ENCODE measurements at places on chromosomes 11 and 22.

DNA sequence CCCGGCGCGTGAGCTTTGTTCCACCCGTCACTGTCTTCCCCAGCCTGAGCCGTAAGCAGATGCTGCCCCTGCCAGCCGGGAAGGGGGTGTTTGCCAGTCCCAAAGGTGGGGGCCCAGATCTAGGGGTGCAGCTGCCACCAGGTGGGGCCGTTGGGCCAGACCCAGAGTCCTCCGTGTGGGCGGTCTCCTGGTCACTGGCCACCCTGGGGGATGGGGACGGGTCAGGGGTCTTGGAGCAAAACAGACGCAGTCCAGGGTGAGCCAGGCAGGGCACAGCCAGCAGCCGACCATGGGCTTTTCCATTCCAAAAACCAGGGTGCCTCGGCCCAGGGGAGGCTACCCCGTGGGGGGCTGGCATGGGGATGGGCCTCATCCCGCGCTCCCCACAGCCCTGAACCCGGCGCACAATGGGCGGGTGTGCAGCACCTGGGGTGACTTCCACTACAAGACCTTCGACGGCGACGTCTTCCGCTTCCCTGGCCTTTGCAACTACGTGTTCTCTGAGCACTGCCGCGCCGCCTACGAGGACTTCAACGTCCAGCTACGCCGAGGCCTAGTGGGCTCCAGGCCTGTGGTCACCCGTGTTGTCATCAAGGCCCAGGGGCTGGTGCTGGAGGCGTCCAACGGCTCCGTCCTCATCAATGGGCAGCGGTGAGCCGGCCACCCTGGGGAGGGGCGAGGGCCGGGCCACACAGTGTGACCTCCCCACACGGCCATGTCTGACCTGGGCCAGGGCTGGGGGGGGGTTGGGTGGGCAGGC lies 3.5 kb downstream of the MUC5B start:
- no peak for DNase-seq
- no peak overlapping the region for H3K27ac ChIP-seq
- H3K4me3 ChIP-seq = no peak overlapping the region
- H3K36me3 ChIP-seq = no peaks in the 10 kb centered on the region
- H3K27me3 ChIP-seq = no peaks in the 10 kb centered on the region
- no peaks in the 10 kb centered on the region for H3K4me1 ChIP-seq

DNA sequence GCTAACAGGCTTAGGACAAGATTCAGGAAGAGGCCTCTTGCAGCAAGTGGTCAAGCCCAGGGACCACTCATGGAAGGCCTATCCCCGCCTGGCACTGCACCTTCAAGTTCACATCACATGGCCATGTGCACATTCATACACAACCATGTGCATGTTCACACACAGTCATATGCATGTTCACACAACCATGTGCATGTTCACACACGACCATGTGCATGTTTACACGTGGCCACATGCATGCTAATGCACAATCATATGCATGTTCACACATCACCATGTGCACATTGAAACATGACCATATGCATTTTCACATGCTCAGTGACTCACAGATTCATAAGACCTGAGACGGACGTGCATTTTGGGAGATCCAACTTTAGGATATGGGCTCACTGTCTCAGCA lies 28.7 kb upstream of the IL17RA start:
- no peak overlapping the region for H3K27ac ChIP-seq
- no peak for DNase-seq
- H3K4me1 ChIP-seq = no peaks in the 10 kb centered on the region
- H3K4me3 ChIP-seq = no peak overlapping the region
- H3K36me3 ChIP-seq = no peaks in the 10 kb centered on the region

GRCh38 chr11:108199446-108200321 lies 22.8 kb downstream of the NPAT start:
- H3K27me3 ChIP-seq = no peaks in the 10 kb centered on the region
- H3K27ac ChIP-seq = peak overlapping the region; percentile 93
- peak; percentile 48 for DNase-seq
- peak overlapping the region; percentile 34 for H3K4me3 ChIP-seq

DNA sequence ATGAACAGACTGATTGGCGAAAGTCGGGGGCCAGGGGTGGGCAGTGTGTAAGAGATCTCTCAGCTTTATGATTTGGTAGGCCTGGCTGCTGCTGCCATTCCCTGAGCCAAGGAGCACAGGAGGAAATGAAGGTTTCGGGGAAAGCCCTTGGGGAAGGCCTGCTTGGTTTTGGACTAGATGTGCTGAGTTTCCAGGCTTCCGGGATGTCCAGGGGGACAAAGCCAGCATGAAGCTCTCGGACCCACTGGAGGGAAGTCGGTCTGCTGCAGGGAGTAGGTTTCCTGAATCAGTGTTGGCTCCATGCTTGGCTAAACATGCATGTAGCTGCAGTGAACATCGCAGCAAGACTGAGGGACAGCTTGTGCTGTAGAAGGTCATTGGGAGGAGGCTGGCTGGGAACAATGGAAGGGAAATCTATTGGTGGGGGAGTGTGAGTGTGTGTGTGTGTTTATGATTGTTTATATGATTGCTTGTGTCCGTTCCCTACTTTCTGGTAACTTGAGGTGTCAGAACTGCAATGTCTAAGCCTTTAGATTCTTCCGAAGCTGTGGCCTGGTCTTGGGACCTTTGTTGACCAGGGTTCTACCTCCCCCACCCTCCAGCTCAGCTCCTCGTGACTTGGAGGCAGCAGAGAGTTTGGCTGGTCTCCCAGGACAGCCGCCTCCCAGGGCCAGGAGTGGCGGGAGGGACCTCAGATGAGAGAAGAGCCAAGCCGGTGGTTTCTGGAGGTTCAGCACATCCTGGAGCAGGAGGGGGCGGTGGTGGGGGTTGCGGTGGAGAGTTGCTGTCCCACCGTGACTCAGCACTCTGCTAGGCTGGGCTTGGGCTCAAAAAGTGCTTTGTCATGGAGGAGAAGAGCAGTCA lies 4.0 kb upstream of the FTH1 start:
- peak overlapping the region; percentile 81 for H3K27ac ChIP-seq
- H3K27me3 ChIP-seq = no peaks in the 10 kb centered on the region
- peaks cover 63% of the 10 kb centered on the region for H3K4me1 ChIP-seq
- peak; percentile 41 for DNase-seq
- peak overlapping the region; percentile 11 for H3K4me3 ChIP-seq

GRCh38 chr11:4654635-4655369 lies 11.0 kb downstream of the OR51E1 start:
- H3K4me3 ChIP-seq = no peak overlapping the region
- no peaks in the 10 kb centered on the region for H3K36me3 ChIP-seq
- H3K27me3 ChIP-seq = peaks cover 12% of the 10 kb centered on the region

- peaks cover 4% of the 10 kb centered on the region for H3K27me3 ChIP-seq
- peaks cover 2% of the 10 kb centered on the region for H3K36me3 ChIP-seq
- no peak for DNase-seq
- H3K27ac ChIP-seq = no peak overlapping the region
- no peak overlapping the region for H3K4me3 ChIP-seq
- peaks cover 10% of the 10 kb centered on the region for H3K4me1 ChIP-seq
Measured at GRCh38 chr11:130146796-130147195, 12.8 kb upstream of the ST14 start.

- DNase-seq = no peak
- peak overlapping the region; percentile 21 for H3K27ac ChIP-seq
- no peak overlapping the region for H3K4me3 ChIP-seq
- H3K27me3 ChIP-seq = peaks cover 1% of the 10 kb centered on the region
- peaks cover 9% of the 10 kb centered on the region for H3K36me3 ChIP-seq
Measured at GRCh38 chr11:78259777-78260487, 71.2 kb downstream of the USP35 start.

GRCh38 chr11:67523556-67524479 lies 572 bp upstream of the CABP2 start:
- H3K27me3 ChIP-seq = no peaks in the 10 kb centered on the region
- H3K4me1 ChIP-seq = no peaks in the 10 kb centered on the region
- H3K36me3 ChIP-seq = no peaks in the 10 kb centered on the region
- H3K27ac ChIP-seq = no peak overlapping the region
- DNase-seq = no peak

- DNase-seq = no peak
- no peak overlapping the region for H3K27ac ChIP-seq
- no peaks in the 10 kb centered on the region for H3K4me1 ChIP-seq
- H3K4me3 ChIP-seq = no peak overlapping the region
- H3K36me3 ChIP-seq = no peaks in the 10 kb centered on the region
Measured at GRCh38 chr11:106133529-106133928, 56.1 kb downstream of the AASDHPPT start.

DNA sequence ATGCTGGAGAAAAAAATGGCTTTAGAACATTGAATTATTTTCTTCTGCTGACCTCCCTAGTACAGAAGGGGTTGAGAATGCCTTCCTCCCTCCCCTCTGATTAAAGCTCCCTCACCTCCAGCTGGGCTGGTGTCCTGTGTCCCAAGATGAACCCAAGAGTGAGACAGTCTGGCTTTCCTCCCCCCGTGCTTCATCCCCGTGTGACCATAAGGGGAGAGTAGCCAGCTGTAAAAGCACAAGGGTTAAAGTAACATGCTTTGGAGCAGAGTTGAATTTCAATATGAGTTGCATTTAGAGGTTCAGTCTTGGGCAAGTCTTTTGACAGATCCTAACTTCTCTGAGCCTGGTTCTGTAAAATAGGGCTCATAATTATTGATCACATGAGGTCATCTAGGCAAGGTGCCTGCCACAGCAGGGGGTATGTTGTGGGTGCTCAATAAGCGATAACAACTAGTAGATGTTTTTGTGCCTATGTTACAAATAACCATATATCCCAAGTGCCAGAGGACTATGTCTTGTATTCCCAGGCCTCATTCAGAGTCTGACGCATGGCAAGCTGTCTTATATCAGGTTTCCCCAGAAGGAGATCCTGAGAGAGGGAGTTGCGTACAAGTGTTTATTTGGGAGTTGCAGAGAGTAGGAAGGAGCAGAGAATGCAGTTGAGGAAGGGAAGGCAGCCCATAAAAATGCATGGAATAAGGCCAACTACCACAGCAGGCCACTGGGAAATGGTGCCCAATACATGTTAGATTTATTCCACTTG lies 4.1 kb downstream of the PRG2 start:
- H3K27ac ChIP-seq = no peak overlapping the region
- H3K4me1 ChIP-seq = no peaks in the 10 kb centered on the region
- H3K36me3 ChIP-seq = no peaks in the 10 kb centered on the region
- no peak overlapping the region for H3K4me3 ChIP-seq
- no peak for DNase-seq

- no peaks in the 10 kb centered on the region for H3K36me3 ChIP-seq
- no peak overlapping the region for H3K4me3 ChIP-seq
- H3K27me3 ChIP-seq = no peaks in the 10 kb centered on the region
- no peak overlapping the region for H3K27ac ChIP-seq
- H3K4me1 ChIP-seq = no peaks in the 10 kb centered on the region
Measured at GRCh38 chr11:1108246-1108900, 33.7 kb downstream of the MUC2 start.

DNA sequence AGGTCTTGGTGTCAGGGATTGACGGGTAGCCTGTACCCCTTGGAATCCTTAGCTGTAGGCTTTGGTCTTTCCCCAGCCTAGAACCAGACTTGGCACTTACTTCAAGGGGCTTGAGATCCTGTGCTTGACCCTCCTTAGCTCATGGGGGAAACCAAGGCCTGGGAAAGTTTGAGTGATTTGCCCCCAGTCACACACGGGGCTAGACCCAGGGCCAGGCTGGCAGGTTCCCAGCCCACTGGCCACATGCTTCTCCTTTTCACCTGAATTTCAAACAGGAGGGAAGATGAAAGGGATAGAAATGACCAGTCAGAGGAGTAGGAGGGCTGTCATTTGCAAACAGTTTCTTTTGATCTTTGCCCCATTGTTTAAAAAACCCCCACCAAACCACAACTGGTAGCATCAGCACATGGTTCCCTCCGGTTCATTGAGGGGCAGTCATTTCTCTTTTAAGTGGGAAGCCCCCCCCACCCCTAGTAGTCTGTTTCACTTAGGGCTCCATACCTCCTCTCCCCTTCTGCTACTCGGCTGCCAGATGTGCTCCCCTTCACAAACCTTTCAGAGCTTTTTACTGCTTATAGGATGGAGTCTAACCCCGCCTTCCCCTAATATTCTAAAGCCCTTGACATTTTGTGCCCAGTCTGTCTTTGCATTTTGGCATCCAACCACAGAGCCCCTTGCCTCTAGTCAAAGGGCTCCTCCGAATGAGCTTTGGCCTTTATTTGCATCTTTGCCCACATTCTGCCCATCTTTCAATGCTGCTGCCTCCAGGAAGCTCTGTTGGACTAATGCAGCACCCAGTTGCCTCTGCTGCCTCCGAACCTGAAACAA lies 37.6 kb downstream of the ZNRF3 start:
- H3K4me3 ChIP-seq = no peak overlapping the region
- no peaks in the 10 kb centered on the region for H3K4me1 ChIP-seq
- DNase-seq = no peak
- no peaks in the 10 kb centered on the region for H3K36me3 ChIP-seq

DNA sequence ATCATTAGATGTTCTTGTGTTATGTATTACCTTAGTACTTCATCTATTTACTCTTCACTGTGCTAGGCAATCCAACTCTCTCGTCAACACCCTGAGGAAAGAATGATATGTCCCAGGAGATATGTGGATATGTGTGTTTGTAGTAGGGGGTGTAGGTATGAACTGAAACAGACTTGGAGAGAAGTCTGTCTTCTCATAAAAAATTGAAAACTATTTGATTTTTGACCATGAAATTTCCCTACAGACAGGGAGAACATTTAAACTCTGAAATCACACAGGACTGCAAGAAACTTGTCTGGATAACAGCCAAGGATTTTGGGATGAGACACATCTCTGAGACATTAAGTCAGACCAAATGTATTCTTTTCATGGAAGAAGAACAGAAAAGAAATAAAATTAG lies 967.0 kb upstream of the FAT3 start:
- H3K4me3 ChIP-seq = no peak overlapping the region
- DNase-seq = no peak
- no peaks in the 10 kb centered on the region for H3K4me1 ChIP-seq
- H3K36me3 ChIP-seq = no peaks in the 10 kb centered on the region

GRCh38 chr11:110061296-110061695 lies 31.9 kb upstream of the ZC3H12C start:
- DNase-seq = no peak
- no peak overlapping the region for H3K27ac ChIP-seq
- peaks cover 20% of the 10 kb centered on the region for H3K27me3 ChIP-seq
- no peaks in the 10 kb centered on the region for H3K36me3 ChIP-seq
- no peaks in the 10 kb centered on the region for H3K4me1 ChIP-seq
- no peak overlapping the region for H3K4me3 ChIP-seq

DNA sequence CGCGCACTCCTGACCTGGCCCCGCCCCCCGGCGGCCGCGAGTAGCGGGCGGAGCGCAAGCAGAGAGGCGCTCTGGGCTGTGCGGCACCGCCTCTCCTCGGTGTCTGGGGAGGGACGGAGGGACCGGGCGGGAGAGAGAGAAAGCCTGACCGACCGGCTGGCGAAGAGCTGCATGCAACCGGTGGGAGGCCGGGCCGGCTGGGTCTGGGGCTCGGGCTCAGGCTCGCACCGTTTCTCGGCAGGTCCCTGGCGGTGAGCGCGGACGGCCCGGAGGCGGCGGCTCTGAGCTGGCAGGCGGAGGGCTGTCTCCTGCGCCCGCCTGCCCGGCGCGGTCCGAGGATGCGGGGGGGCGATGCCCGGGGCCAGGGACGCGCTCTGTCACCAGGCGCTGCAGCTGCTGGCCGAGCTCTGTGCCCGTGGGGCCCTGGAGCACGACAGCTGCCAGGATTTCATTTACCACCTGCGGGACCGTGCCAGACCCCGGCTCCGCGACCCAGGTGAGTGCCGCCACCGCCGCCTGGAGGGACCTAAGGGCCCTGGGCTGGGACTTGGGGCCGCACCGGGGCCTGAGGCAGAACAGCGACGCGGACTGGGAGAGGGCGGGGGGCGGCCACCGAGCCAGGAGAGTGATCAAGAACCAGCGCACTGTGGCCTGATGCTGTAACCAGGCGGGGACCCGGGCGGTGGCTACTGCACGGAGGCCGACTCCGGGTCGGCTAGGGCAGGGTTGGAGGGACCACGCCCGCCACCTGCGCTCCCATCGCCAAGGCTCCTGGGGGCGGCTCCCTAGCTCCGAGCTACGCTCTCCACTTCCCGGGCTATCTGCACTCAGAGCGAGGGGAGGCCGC lies at the start of gene SYT9:
Gene SYT9, plus strand, starts transcription at position 69 of the 847 bp plus-strand sequence. Its CDS starts 283 bp downstream, at position 352.
- H3K27me3 ChIP-seq = peaks cover 55% of the 10 kb centered on the region
- no peak within 1 kb of the TSS for H3K27ac ChIP-seq
- peaks cover 1% of the 10 kb centered on the region for H3K36me3 ChIP-seq
